Activated CD8-positive, alpha-beta memory T cell treated with anti-CD3 and anti-CD28 coated beads for 4 hours (primary cell): ENCODE measurements at places on chromosomes 4 and X.

DNA sequence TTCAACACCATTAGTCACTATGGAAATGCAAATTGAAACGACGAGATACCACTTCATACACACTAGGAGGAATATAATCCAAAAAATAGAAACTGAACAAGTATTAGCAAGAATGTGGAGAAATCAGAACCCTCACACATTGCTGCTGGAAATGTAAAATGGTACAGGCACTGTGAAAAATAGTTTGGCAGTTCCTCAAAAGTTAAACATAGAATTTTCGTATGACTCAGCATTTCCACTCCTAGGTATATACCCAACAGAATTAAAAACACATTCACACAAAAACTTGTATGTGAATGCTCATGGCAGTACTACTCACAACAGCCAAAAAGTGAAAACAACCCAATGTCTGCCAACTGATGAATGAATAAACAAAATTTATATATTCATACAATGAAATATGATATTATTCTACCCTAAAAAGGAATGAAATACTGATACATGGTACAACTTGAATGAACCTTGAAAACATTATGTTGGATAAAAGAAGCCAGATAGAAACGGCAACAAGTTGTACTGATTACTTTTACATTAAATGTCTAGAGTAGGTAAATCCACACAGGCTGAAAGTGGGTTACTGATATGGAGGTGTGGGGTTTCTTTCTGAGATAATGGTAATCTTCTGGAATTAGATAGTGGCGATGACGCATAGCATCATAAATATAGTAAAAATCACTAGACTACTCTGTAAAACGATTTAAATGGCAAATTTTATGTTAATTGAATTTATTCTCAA, 22.3 kb downstream of the TEC start:
- DNase-seq, result no peak

DNA sequence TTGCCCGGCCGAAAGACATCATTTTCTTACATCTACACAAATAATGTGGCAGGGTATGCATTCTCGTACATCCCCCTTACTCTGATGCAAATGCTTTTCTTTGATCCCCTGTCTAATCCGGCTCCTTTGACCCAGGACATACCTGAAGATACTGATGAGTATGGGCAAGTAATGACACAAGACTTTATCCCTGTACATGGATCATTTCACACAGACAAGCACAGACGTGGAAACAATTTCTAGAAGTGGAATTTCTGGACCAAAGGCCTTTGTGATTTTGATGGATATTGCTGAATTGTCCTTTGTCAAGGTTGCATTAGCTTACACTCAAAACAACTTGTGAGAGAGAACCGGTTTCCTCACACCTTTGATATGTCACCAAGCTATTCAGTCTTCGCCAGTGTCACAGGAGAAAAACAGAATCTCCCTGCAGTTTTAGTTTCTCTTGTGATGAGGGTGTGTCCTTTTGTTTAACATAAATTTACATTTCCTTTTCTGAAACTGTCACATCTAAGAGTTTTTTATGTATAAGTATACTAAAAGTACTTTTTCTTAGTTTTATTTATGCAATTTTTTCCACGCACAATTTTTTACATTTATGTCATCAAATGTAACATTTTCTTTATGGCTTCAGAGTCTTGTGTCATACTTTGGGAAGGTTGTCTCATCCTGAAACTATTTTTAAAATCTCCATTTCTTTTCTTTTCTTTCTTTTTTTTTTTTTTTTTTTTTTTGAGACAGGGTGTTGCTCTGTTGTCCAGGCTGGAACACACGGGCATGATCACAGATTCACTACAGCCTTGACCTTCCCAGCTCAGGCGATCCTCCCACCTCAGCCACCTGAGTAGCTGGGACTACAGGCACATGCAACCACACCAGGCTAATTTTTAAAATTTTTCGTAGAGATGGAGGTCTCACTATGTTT, 25.2 kb downstream of the RWDD4 start:
- DNase-seq, result no peak

- DNase-seq, result no peak
Measured at GRCh38 chrX:148020329-148020728, 39.2 kb downstream of the FMR1NB start.

DNA sequence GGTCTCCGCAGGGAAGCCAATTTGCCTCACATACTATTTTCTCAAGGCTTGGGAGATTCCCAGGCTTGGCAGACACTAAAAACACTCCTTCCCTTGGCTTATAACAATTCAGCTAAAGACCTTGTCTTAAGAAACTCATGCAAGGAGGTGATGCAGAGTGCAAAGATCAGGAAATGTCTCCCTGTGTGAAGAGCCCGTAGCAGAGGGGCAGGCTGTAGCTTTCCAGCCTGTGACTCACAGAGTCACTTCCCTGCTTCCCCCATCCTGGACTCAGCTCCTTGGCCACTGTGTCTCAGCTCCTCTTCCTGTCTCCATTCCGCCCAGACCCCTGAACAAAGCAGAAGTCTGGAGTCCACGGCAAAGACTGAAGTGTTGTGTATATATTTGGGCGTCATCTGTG, 56.1 kb downstream of the KDR start:
- DNase-seq, result no peak

- no peak for DNase-seq
Measured at GRCh38 chr4:13292372-13292771, 191.8 kb downstream of the RAB28 start.

DNA sequence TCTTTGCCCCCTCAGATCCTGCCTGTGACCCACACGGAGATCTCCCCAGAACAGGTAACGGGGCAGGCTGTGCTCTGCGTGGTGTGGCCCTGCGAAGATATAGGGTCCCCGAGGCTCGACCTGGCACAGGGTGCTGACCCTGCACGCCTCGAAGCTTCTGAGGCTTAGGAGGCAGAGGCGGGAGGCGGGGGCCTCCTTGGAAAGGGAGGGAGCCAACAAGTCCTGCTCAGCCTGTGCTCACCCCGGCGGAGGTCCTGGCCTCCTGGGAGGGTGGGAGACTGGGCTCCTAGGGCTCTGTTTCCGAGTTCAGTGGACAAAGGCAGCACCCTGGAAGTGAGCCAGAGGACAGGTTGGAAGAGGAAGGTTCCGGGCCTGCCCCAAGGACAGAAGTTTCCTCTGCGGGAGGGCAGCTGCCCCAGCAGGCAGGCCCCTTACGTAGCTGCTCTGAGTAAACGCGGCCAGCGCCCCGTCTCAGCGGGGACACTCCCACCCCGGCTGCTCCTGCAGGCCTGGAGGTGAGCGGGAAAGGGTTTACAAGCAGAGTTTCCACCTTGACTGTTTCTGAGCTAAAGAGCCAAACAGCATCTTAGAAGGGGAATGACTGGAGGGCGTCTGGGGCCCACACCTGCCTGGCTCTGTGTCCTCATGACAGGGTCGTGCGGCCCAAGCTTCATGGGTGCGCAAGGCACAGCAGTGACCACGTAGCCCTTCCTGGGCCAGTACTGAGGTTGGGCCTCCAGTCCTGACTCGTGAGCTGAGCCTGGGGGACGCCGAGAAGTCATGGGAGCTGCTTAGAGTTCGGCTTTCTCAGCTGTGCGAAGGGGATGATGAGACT, 16.1 kb downstream of the TMEM175 start:
- DNase-seq, result no peak

DNA sequence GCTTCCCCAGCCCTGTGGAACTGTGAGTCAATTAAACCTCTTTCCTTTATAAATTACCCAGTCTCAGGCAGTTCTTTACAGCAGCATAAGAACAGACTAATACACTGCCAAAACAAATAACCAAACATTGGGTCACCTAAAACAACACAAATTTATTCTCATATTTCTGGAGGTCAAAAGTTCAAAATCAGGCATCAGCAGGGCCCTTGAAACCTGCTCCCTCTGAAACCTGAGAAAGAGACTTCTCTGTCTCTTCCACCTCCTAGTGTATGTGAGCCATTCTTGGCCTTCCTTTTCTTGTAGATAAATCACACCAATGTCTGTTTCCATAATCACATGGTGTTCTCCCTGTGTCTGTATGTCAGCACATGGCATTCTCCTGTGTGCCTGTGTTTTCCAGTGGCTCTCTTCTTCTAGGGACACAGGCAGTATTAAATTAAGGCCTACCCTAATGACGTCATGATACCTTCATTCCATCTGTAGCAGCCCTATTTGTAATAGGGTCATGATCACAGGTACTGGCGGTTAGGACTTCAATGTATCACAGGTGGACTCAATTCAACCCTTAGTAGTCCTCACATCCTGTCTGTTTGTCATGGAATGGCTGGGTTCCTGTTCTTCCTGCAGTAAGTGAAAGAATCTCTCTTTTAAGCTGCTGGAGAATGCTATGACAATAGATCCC, 147.3 kb upstream of the CLNK start:
- no peak for DNase-seq

DNA sequence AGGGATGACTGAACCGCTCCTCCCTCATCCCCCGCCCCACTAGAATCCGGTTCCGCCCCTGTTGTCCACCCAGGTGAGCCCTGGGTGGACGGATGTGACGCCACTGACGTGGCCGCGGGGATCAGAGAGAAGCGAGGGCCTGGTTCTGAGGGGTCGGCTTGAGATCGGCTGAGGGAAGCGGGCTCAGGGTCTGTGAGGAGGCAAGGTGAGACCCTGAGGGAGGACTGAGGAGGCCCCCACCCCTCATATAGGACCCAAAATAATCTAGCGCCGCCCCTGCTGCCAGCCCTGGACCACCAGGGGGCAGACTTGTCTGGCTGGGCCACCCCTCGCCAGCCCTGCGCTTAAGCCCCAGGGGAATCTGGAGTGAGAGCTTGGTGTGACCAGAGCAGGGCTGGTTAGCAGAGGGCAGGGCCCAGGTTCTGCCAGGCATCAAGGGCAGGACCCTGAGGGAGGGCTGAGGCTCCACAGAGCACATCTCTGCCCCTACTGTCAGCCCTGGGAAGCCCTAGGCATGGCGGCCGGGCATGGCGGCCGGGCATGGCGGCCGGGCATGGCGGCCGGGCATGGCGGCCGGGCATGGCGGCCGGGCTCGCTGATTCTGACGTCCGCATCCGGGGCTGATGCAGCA, at the start of gene MAGEA8:
Gene MAGEA8, plus strand, starts transcription at position 103 of the 631 bp plus-strand sequence. CDS start 3,090 bp downstream, outside the sequence.
- no peak for DNase-seq

DNA sequence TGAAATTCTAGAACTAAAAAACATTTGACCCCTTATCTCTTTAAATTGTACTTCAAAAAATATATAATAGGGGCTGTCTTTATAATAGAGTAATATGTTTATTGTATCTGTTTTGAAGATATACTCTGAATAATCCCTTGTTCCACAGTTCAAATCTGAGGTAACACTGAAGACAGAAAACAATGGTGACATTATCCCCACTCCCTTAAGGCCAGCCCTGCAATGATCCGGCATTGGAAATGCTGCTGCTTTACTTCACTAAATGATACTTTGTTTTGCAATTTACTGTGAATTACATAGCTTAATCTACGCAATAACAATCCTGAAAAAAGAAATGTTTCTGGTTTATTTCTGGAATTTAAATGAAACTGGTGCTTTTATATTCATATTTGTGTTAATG, 34.4 kb upstream of the ZFP42 start:
- DNase-seq, result no peak

DNA sequence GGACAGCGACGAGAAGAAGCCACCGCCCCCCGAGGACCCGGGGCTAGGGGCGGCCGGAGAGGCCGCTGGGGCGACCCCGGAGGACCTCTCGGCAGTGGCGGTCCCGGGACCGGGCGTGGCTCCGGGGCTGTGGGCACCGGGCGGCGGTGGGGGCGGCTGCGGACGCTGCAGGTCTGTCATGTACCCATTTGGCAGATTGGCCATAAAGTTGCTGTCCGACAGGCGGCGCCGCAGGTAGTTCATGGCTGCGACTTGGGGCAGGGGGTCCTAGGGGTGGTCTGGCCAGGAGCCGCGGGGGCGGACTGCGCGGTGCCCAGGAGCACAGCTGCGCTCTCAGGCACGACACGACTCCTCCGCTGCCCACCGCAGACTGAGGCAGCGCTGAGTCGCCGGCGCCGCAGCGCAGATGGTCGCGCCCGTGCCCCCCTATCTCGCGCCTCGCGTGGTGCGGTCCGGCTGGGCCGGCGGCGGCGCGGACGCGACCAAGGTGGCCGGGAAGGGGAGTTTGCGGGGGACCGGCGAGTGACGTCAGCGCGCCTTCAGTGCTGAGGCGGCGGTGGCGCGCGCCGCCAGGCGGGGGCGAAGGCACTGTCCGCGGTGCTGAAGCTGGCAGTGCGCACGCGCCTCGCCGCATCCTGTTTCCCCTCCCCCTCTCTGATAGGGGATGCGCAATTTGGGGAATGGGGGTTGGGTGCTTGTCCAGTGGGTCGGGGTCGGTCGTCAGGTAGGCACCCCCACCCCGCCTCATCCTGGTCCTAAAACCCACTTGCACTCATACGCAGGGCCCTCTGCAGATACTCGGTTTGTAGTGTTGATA, at the start of gene SYN1:
Gene SYN1, minus strand, starts transcription at position 372 of the 817 bp plus-strand sequence. Its CDS starts 129 bp downstream, at position 243.
- peak; percentile 57 for DNase-seq

GRCh38 chrX:24002167-24002566, 24.8 kb downstream of the KLHL15 start:
- DNase-seq, result no peak

DNA sequence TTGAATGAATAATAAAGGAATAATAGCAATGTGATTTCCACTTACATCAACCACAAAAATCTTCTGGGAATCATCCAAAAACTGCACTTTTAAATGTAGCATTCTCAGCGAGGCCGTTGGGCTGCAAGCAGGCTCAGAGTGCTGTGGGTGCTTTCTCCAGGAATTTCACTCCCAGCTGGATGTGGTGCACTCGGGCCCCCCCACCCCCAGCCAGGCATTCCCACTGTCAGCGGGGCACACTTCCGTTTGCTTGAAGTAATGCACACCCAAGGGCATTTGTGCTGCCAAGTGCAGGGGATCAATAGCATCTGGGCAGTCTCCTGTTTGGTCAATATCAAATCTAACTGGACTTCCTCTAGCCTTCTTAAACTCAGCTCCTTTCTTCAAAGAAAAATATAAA, at the start of gene FRMD7:
Gene FRMD7, minus strand, starts transcription at position 278 of the 400 bp plus-strand sequence. Its CDS starts 176 bp downstream, at position 102.
- no peak for DNase-seq

GRCh38 chr4:115113506-115114106, at the start of gene NDST4:
TSS of gene NDST4 (minus strand) at chr4:115113620. CDS start at chr4:115077036, 36,584 bp downstream.
- DNase-seq, result no peak

GRCh38 chrX:149950681-149951080, 12.4 kb upstream of the EOLA2 start:
- no peak for DNase-seq

- no peak for DNase-seq
Measured at GRCh38 chr4:31343061-31343460, 622.9 kb downstream of the PCDH7 start.

DNA sequence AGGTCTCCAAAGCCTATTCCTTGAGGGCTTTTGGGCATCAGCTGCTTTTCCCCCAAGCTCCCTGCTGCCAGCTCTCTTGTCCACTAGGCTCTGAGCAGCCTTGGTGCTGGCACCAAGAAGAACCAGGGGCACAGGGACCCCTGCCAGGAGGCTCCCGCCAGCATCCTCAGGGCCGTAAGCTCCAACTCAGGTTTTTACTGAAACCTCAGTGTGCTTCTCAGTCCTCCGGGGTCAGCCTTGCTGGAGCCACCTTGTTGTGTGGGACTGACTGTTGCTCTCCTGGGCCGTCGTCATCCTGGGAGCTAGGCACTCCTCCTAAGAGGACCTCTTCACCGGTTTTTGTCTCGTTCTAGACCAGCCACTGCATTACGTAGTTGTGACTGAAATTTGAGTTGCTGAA, 38.9 kb downstream of the NOP14 start:
- no peak for DNase-seq
